Breast epithelium (tissue), 4 donors: ENCODE measurements at places on chromosomes 13 and 19. TPM values are rescaled to one million over a fixed set of nuclear protein-coding genes. Genes with fewer than 3 reads are reported as not detected.

Gene GRIN2D
- total RNA-seq = not detected

Gene ACP7
- total RNA-seq = not detected

GRCh38 chr13:77737583-77738200 is 40.2 kb downstream of the SLAIN1 start:
- no peak for DNase-seq

DNA sequence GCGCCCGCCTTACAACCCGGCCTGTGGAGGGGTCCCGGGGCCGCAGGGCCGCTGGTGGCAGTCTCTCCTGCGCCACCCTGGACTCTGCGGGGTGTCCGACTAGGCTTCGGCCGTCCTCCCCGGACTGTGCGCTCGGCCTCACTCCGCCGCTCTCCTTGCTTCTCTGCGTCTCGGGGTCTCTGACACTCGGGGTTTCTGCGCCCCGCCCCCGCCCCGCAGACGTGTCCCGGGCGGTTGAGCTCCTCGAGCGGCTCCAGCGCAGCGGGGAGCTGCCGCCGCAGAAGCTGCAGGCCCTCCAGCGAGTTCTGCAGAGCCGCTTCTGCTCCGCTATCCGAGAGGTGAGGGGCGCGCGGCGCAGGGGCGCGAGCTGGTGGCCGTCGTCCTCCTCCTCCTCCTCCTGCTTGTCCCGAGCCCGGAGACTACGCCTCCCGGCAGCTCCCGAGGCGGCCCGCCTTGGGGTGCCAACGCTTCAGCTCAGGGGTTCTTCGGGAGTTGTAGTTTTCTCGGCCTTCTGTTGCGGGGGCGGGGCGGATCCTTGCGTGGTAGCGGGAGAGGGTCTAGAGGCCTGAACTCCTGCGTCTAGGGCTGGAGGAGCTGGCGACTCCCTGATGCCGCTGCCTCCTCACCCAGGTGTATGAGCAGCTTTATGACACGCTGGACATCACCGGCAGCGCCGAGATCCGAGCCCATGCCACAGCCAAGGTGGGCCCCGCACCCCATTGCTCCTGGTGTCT is 627 bp downstream of the LIN7B start:
- DNase-seq = no peak

DNA sequence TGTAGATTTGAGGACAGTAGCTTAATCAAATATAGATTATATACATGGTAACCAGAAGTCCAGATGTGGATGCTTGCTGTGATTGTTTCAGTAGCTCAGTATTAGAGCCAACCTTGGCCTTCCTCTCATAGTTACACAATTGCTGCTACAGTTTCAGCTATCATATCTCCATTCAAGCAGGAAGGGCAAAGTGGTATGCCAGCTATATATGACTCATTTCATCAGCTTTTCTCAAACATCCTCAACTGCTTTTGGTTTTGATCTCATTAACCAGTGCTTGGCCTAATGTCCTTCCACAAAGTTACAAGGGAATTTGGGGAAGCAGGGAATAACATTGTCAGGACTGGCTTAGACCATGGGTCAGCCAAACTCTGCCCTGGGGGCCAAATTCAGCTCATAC is 73.0 kb upstream of the MAB21L1 start:
- DNase-seq = no peak

- DNase-seq = no peak
These were observed 12.9 kb upstream of the RNF113B start for GRCh38 chr13:98189841-98190505.

GRCh38 chr19:37763488-37763887 is 15.9 kb downstream of the ZNF573 start:
- no peak for DNase-seq

GRCh38 chr13:113798200-113798811 is 39.3 kb downstream of the TMEM255B start:
- DNase-seq = no peak

DNA sequence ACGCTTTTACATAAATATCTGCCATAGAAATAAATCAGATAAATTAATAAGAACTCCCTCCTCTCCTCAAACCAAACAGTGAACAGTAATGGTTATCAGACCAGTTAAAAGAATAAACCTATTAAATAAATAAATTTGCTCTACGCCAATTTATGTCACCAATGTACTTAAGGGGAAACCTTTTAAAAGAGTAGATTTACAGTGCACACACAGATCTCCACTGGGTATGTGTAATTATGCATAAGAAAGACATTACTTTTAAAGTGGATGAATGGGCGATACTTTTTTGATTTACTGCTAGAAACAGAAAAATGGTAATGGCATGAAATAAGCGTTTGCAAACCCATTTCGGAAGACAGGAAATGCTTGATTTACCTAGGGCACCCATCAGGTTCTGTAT is 34.9 kb upstream of the C19orf12 start:
- DNase-seq = no peak

DNA sequence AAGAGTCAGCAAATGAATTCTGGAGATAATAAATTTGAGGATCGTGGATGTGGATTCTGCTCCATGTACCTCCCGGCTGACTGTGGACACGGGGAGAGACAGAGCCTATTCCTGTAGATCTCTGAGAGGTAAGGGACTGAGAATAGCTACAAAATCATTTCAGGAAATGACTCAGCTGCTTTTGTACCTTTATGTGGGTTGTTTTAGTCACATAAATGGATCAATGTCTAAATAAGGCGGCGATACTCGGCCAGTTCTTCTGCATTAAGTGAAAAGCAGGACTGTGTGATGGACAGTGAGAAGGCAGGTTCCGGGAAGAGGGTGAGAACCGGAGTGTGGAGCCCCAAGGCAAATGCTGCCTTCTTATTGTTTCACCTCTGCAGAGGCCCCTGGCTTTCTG is 128.1 kb downstream of the EFNB2 start:
- DNase-seq = no peak

DNA sequence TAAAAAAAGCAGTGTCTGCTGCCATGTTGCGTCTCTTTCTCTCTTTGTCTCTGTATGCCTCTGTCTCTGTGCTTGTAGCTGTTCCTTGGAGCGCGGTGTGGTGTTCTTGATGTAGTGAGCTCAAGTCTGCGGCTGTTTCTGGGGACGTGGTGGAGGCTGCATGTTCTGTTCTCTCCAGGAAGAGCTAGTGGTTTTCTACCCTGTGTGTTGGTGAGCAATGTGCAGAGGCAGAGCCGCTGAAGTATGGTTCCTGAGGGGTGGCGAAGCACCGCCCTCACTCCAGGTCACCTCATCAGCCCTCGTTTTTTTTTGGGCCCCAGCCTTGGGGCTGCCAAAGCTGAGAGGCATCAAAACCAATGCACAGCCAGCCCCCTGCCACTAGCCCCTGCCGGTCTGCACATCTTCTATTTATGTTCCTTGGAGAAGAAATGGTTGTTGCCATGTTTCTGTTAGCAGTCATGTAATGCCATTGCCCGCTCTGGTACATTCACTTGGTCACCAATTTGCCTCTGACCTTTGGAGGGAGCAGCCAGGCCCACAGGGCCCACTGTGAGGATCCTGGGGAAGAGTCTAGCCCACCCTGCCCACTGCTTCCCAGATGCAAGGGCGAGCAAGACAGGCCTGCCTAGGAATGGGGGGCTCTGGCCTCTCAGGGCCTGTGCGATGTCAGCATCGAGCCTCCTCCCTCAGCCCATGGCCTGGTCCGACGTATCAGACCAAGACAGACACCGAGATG is 7.2 kb downstream of the HNRNPL start:
- no peak for DNase-seq

GRCh38 chr13:41178040-41178439 is 16.3 kb downstream of the KBTBD7 start:
- no peak for DNase-seq
